ENCODE measurements at places on chromosomes 16 and 17. TPM values are rescaled to one million over a fixed set of nuclear protein-coding genes. Genes with fewer than 3 reads are reported as not detected.

SLC6A2 gene
- not detected for total RNA-seq

KRTAP3-2 gene
- 0.35 TPM for total RNA-seq

SMIM36 gene
- total RNA-seq: not detected

WFDC1 gene
- not detected for total RNA-seq

ABCC3 gene
- 122 TPM for total RNA-seq

C16orf86 gene
- not detected for total RNA-seq

SRL gene
- not detected for total RNA-seq

CD7 gene
- total RNA-seq: 0.08 TPM

JUP gene
- 127 TPM for total RNA-seq

KCNJ12 gene
- total RNA-seq: 1.1 TPM

PDILT gene
- total RNA-seq: not detected

KCNJ18 gene
- not detected for total RNA-seq

RCVRN gene
- not detected for total RNA-seq

PKMYT1 gene
- total RNA-seq: 69.3 TPM

TP53TG3F gene
- total RNA-seq: 0.31 TPM

UMOD gene
- not detected for total RNA-seq

APRT gene
- total RNA-seq: 326 TPM

ADGRG1 gene
- total RNA-seq: 205 TPM

ANKRD13B gene
- total RNA-seq: 28.7 TPM

GAS2L2 gene
- 0.11 TPM for total RNA-seq

LITAF gene
- 214 TPM for total RNA-seq

TNFRSF13B gene
- total RNA-seq: not detected

NETO2 gene
- total RNA-seq: 103 TPM

RNF222 gene
- not detected for total RNA-seq

SPG7 gene
- total RNA-seq: 81.3 TPM

KRTAP4-6 gene
- not detected for total RNA-seq

MYO15B gene
- total RNA-seq: 52.1 TPM

BPTF gene
- total RNA-seq: 40.7 TPM

EPX gene
- not detected for total RNA-seq

MARCHF10 gene
- 0.47 TPM for total RNA-seq

OR3A3 gene
- not detected for total RNA-seq

ZP2 gene
- not detected for total RNA-seq

EIF3CL gene
- 124 TPM for total RNA-seq

CBX1 gene
- 89.1 TPM for total RNA-seq

CDK3 gene
- 5.8 TPM for total RNA-seq

STAC2 gene
- 0.14 TPM for total RNA-seq

PLXDC1 gene
- 0.81 TPM for total RNA-seq

SDR42E2 gene
- total RNA-seq: not detected

VAMP2 gene
- total RNA-seq: 27.7 TPM
